Cerebellar nuclear complex (tissue), 1 donor: ENCODE measurements at places on chromosomes 6 and 20.

GRCh38 chr6:168179133-168179532 lies 100.1 kb upstream of the FRMD1 start:
- no peak for DNase-seq

GRCh38 chr6:75748003-75748742 lies 866 bp upstream of the MYO6 start:
- DNase-seq = no peak

- DNase-seq = no peak
Observed at GRCh38 chr6:144744720-144745119, 459.6 kb downstream of the UTRN start.

DNA sequence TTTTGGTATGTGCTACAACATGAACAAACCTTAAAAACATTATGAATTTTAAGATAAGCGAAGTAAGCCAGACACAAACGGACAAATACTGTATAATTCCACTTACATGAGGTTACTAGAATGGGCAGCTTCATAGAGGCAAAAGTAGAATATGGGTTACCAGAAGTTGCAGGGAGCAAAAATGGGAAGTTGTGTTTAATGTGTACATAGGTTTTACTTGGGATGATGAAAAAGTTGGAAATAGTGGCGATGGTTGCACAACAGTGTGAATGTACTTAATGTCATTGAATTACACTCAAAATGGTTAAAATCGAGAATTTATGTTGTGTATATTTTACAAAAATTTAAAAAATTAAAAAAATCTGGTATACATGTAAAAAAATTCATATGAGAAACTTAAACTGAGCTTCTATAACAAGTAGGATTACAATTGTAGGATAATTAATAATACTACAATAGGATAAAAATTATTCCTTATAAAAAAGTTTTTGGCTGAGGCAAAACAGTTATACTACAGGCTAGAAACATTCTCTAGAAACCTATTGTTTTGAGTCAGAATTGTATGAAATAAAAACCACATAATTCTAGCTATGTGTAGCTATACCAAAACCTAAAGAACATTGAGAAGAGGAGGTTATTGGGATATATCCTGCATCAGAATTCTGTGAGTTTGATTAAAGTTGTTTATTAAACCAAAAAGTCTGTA lies 24.8 kb upstream of the DYNLRB1 start:
- DNase-seq = no peak
